ENCODE measurements at places on chromosomes 1 and 21.

- DNase-seq = no peak
These were observed 8.5 kb upstream of the EXO1 start for GRCh38 chr1:241839369-241839979.

GRCh38 chr1:27861436-27861835 lies 10.9 kb upstream of the THEMIS2 start:
- DNase-seq = no peak

- DNase-seq = peak; percentile 80
These were observed 104.1 kb downstream of the XCL2 start for GRCh38 chr1:168439456-168440375.

GRCh38 chr1:92372164-92372563 lies 73.3 kb downstream of the RPAP2 start:
- DNase-seq = no peak

DNA sequence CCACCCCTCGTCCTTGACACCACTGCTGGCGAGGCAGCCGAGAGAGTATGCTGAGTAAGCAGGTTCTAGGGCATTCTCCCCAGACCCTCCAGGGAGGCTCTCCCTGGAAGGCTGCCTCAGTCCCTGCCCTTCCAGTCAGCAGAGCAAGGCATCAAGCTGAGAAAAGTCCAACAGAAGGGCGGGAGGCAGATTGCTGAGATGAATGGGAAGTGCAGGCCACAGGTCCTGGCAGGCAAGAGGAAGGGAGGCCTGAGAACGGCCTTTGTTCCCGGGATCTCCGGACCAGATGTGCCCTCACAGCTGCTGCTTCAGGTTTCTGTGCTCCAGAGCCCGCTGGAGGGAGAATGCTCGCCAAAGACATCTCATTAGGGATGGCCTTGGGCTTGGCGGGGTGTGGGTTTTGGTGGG lies 270.0 kb upstream of the VAMP3 start:
- DNase-seq = no peak

DNA sequence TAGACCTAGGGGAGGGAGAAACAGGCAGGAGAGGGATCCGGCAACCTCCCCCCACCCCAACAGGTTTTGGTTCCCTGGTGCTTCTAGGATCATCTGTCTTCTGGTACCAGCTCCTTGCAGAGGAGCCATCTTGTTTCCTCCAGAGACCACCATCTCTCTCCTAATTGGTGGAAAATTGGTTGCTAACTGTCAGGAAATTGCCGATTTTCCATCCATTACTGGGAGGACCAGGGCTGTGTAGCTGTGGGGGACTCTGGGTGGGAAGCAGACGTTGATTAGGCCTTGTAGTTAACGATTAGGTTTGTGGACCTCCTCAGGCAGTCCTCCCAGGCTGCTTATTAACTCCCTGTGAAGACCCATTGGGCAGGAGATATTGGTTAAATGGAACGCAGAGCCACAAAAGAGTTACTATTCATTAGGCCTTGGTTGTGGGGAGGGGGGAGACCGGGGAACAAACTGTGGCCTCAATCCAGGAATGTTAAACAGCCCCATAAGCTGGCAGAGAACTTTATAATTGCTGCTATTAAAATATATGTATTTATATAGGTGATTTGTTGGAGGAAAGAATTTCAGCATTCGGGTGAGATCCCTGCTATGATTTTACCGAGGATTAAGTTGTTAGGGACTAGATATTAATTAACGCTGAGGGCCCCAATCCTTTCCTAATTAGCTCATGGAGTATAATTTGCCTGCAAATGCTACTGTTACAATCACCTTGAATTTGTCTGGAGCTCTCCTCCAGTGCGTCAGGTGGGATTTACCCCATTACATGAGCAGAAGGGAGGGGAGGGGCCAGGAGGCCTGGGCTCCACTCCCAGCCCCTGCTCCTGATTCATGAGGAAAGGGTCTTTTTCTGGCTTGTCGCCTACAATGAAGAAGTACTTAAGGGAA lies 61.2 kb upstream of the TRABD2B start:
- no peak for DNase-seq

GRCh38 chr1:234505769-234506102 lies 26.8 kb upstream of the TARBP1 start:
- no peak for DNase-seq

- DNase-seq = no peak
These were observed 126.6 kb downstream of the KCNT2 start for GRCh38 chr1:196481616-196482015.

Data from bone marrow (tissue), 2 donors.